ENCODE measurements at places on chromosomes 11 and 22.

DNA sequence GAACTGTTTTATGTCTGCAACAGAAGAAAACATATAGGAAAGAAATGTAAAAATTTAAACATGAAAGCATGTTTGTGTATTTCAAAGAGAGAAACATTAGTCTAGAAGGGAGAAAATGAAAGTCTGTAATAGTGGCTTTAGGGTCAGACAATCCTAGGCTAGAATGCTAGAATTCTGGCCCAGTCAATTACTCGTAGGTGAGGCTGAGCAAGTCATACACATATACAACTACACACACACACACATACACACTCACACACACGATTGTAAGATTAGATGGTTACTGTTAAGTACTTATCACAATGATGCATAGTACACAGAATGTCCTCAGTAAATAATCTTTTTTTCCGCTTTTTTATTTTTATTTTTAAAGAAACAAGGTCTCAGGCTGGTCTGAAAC is 37.7 kb upstream of the PCF11 start:
- no peak for DNase-seq

DNA sequence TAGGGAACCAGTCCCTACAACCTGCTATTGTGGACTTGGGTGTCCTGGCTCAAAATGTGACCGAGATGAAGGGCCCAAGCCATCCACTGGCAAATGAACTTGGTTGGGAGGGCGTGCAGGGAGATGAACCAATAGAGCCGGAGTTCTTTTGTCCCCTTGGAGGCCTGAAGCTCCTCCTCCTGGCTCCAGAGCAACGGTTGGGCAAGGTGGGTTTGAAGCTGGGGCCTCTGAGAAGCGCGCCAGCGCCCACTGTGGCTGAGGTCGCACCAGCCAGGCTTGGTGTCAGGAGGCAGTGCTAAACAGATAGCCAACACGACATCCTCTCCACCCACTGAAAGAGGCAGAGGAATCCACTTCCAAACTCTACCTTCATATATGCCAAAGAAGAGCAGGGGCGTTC is 36.0 kb upstream of the PACSIN2 start:
- DNase-seq, result no peak

DNA sequence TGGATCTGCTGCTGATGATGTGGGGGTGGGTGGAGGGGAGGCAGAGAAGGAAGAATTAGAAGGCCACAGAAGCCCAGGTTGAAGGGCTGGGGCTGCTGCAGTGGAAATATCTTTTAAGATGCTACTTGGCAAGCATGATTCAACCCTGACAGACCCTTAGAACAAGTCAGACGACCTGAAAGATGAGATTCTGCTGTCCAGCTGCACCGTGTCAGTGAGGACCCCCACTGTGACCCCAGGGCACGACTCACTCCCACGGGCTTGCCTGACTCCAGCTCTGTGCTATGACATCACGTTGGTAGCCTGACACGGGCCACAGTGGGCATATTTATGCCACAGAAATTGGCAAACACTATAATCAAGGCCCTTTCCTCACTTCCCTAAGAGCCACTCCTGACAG is 36.0 kb downstream of the LRFN4 start:
- DNase-seq, result no peak

- no peak for DNase-seq
Observed at GRCh38 chr11:76102802-76103201, 103.5 kb downstream of the WNT11 start.

Measured in activated naive CD8-positive, alpha-beta T cell treated with anti-CD3 and anti-CD28 coated beads, Interleukin-2, amount 50 U/mL, for 16 hours (primary cell).